ENCODE measurements at places on chromosomes 7 and 10.

DNA sequence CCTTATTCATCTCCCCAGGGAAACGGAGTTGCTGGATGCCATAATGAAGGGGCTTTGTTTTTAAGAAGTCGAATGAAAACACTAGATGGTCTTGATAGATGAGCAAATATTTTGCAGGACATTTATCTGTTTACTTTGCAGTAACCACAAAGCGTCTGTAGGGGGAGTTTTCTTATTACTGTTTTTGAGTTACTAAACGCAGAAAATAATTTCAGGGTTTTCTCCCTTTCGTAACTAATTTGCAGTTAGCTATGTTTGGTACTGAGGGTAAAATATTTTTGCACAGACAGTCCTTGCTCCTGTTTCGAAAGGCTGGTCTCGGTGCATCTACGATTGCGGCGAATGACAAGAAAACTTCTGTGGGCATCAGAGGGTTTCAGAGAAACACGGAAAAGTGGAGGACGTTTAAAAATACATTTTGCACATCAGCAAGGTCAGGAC, 505.6 kb upstream of the MKI67 start:
- no peak for DNase-seq

DNA sequence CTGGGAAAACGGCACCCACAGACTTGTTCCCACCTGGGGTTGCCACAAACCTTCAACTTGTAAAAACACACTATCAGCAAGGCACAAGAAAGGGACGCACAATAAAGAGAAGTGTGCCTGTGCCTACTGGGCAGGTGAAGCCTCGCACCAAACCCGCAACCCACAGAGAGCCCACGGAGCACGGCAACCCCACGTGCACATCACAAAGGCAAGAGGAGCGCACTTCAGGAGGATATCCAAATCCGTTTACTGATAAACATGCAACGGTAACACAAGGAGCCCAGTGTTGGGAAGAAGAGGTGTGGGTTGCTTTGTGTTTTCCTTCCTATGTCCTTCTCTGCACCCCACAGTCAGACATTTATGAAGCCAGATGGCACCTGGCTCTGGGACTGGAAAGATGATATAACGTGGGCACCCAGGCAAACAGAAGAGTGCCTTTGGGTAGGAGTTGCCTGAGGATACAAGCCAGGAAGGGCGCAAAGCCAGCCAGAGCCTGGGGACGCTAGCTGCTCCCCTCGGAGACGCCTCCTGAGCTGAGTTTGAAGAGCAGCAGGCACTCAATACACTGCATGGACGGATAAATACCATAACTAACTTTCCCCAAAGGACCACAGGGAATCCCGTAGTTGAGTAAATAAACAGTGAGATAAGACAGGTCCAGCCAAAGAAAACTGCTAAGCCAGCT, 41.6 kb downstream of the TCERG1L start:
- no peak for DNase-seq

DNA sequence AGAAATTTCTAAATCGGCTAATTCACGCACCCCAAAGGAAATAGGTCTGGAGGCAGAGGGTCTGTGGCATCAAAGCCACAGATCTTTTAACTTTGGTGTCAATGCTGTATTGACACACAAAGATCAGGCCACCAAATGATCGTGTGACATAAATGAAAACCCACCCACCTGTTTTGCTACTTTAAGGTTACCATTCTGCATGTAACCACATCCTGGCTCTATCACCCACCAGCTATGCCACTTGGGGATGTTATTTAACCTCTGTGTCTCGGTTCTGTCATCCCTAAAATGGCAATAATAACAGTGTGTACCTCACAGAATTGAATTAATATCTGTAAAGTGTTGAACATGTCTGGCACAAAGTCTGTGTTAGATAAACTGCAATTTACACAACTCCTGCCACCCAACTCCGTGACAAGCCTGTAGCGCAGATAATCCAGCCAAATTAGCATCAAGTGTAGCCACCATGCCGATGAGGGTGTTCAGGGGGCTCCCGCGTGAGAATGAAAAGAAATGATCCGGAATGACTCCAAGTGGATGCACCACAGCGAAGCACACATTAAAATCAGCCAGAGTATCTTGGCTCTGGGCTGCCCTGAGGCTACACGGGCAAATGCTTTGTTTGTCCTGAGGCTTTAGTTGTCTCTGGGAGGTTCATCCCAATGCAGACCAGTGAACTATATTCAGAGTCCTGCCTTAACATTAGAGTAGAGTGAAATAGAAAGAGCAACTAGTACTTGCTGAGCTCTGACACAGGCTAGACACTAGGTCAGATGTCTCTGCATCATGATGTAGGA, 158.4 kb upstream of the NEBL start:
- DNase-seq: no peak

- DNase-seq: no peak
Observed at GRCh38 chr7:121744319-121744718, 128.6 kb upstream of the PTPRZ1 start.

GRCh38 chr10:131851346-131851745, 49.5 kb upstream of the PPP2R2D start:
- no peak for DNase-seq

Data from D341Med (cell line).